ENCODE measurements at places on chromosomes 1 and 21. TPM values are rescaled to one million over a fixed set of nuclear protein-coding genes. Genes with fewer than 3 reads are reported as not detected.

Gene SERPINC1
- not detected for total RNA-seq

Gene SKI
- 58.8 TPM for total RNA-seq

Gene KIAA1614
- 10.2 TPM for total RNA-seq

Gene PTGER3
- 3.4 TPM for total RNA-seq

- no peak for DNase-seq
These were observed 9.0 kb upstream of the ABCG1 start for GRCh38 chr21:42209801-42210479.

GRCh38 chr1:210523830-210524229 lies 195.1 kb downstream of the HHAT start:
- no peak for DNase-seq

GRCh38 chr1:167666416-167666815 lies 36.4 kb downstream of the RCSD1 start:
- no peak for DNase-seq
